ENCODE measurements at places on chromosomes 11 and 22.

- DNase-seq, result no peak
These were observed 5.8 kb upstream of the TBC1D10A start for GRCh38 chr22:30332551-30332950.

- DNase-seq, result no peak
These were observed 4.0 kb downstream of the MS4A8 start for GRCh38 chr11:60703374-60703773.

DNA sequence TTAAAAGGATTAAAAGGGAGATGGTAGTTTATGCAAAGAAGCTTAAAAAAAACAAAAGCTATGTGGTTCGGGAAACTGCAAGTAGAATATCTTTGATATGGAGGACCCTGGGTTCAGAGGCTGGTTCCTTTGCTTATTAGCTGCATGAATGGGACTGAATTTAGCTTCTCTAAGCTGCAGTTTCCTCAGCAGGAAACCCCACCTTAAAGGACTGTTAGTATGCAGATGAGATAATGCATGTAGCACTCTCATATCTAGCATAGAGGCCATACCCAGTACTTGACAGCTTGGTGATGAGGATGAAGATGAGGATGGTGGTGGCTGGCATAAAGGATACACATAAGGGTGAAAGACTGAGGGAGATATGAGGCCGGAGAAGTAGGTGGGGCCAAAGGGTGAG is 134.6 kb downstream of the RRAS2 start:
- no peak for DNase-seq

DNA sequence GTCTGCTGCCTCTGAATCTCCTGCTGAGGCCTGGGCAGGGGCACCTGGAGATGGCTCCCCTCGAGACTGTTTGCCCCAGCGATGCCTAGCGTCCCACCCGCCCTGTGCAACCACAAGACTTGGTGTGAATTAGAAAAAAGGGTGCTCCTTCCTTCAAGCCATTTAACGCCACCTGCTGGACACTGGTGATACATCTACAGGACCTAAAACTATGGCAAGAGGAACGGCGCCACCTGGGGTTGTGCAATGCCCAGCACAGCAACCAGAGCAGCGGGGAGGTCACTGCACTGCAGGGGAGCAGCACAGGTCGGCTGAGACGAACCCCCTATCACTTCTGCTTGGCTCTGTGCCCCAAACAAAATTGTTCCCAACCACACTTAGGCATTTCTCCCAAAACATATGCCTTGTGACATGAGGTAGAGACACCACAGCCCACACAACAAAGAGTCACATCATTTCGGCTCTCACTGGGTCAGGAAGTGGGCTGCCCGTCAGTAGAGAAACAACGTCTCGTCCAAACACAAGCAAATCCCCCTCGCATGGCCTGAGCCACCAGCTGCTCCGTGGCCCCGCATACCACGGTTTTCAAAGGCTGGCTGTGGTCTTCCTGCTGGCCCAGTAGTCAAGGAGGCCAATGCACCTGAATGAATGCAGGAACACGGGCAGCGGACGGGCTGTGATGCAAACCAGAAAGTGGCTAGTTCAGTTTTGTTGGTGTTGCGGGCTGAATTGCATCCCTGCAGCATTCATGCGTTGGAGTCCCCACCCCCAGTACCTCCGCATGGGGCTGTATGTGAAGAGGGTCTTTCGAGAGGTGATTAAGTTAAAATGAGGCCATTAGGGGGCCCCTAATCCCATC is 171.9 kb downstream of the SHANK2 start:
- DNase-seq, result no peak

DNA sequence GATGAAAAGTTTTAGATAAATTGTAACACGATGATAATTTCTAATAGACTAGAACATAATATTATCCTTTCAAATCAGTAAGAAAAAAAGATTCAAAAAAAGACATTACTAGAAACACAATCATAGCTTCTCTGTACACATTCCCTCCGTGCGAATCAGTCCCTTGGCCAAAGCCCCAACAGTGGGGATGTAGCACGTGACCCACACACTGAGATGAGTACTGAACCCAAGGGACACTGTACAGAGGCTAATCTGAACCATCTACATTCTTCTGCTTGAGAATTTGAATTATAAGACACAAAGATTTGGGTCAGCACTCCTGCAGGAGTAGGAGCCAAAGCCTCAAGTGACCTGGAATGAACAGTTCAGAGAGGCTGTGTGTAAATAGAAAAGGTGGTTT is 353.7 kb downstream of the INSC start:
- DNase-seq, result no peak

- no peak for DNase-seq
These were observed 48.4 kb upstream of the C11orf58 start for GRCh38 chr11:16690086-16690485.

DNA sequence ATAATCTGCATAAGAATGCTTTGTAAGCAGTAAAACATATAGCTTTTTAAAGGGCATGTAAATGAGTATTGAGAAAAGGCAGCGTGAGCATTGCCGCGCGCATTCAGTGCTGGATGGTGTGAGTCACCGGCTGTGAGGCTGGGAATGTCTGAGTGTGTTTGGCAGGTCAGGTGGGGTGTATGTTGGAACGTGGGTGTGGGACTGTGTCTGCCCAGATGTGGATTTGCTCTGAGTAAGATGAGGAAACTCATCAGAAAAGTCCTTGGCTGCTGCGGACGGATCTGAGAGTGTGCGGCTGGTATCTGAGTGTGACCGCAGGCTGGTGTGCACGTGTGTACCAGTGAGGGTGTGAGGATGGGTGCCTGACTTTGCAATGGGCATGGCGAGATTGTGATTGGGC is 66.2 kb upstream of the NECTIN1 start:
- DNase-seq, result no peak

- DNase-seq, result no peak
These were observed 52.1 kb downstream of the NTM start for GRCh38 chr11:131422496-131422895.

DNA sequence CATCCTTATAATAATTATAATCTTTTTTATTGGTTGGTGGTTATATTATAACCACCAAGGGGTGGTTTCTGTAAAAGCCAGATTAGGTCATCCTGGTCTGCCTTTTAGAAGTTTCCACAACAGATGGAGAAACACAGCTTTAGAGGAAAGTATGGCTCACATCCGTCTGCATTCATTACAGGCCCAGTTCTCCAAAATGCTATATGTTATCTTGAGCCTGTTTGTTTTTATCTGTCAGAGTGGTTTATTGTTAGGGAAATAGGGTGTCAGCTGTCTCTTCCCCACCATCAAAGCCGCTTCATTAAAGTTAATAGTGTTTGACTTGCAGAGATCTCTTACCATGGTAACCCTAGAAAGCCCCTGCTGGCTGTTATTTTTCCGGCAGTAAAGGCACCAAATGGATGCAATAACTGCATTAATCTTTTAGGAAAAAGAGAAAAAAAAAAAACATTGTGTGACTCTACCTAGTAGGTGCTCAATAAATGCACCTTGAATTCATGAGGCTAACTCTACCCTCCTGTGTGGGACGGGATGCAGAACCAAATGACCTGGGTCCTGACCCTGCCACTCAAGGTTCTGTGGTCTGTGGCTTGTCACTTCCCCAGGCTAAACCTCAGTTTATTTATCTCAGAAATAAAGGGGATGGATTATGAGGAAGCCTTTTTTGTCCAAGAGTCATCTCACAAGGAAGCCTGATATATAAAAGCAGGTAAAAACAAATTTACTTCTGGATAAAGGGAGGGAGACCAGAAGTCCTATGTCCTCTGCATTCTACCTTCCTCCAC is 118.3 kb downstream of the WT1 start:
- no peak for DNase-seq

GRCh38 chr11:118017111-118017510 is 30.9 kb downstream of the IL10RA start:
- no peak for DNase-seq

- DNase-seq, result no peak
These were observed 2.8 kb downstream of the POLR3H start for GRCh38 chr22:41541484-41541883.

DNA sequence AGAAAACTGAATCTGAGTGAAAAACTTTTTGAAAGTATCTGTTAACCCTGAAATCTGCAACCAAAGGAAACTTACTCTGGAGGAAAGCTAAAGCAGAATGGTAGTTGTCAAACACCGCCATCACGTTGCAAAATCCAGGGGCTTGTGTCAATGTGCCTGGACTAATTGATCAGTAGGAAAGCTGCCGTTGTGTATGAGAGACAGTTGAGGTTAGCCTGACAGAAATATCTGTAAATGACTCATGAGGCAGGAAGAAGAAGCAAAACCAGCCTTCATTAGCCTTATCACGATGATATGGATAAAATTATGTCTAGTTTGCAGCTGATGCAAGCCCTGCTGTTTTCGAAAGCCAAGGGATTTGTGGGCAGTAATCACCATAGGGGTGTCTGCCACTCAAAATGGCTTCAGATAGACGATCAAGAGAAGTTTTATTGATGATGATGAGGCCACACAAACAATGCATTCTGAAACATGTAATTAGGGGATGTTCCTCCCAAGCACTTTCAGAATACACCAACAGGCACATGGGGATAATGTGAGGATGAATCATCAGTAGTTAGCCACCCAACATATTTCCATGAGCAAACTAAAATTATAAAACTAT is 8.9 kb downstream of the SCGB1A1 start:
- no peak for DNase-seq

GRCh38 chr11:83726316-83726715 is 440.1 kb upstream of the CCDC90B start:
- DNase-seq, result no peak

- DNase-seq, result no peak
These were observed 813.3 kb downstream of the OPCML start for GRCh38 chr11:132718711-132719671.

DNA sequence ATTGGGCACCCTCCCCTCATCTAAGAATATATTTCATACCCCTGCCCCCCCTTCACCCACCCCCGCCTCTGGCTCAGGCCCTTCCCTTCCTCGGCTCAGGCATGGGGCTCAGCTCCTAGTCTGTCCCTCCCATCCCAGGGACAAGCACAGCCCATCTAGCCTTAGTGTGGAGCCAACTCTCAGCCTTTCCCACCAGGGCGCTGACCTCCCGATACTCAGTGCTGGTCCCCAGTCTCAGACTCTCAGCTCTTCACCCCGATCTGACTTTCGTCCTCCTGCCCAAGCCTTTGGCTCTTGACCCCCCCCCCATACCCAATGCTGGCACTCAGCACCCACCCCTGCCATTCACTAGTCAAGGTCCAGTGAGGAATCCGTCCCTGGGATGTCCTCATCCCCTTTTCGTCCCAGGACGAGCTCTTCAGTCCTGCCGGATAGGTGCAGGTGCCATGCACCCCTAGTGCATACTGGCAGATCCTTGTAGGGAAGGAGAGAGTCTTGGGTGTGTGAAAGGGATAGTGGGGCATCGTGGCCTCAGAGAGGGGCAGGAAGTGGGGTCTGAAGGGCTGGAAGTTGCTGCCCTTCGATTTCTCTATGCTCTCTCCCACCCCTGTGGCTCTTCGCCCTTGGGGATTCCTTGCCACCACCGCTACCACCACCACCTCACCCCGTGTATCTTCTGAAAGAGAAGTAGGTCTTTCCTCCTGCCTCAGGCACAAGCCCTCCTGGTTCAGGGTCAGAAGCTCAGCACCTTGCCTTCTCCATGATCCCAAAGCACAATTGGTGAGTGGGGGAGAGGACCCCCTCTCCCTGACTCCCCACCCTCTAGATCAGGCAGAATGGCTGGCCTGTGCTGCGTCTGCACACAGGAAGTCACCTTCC is 2.4 kb downstream of the TPBGL start:
- DNase-seq, result no peak

- DNase-seq, result no peak
These were observed 1.6 kb downstream of the KCNK4 start for GRCh38 chr11:64292460-64293254.

- no peak for DNase-seq
These were observed 4.5 kb downstream of the MAPK8IP2 start for GRCh38 chr22:50605002-50605612.

DNA sequence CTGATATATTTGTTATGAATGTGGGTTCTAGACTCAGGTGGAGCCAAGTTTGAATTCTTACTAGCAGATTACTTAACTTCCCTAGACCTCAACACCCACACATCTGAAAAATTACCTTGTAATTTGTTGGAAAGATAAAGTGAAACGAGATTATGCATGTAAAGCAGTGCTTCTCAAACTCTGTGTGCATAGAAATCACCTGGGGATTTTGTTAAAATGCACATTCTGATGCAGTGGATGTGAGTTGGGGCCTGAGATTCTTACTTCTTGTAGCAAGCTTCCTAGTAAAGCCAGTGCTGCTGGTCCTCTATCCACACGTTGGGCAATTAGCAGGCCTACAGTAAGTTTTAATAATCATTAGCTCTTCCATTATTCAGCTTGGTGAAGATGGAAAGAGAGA is 15.1 kb upstream of the CEP295 start:
- DNase-seq, result no peak

DNA sequence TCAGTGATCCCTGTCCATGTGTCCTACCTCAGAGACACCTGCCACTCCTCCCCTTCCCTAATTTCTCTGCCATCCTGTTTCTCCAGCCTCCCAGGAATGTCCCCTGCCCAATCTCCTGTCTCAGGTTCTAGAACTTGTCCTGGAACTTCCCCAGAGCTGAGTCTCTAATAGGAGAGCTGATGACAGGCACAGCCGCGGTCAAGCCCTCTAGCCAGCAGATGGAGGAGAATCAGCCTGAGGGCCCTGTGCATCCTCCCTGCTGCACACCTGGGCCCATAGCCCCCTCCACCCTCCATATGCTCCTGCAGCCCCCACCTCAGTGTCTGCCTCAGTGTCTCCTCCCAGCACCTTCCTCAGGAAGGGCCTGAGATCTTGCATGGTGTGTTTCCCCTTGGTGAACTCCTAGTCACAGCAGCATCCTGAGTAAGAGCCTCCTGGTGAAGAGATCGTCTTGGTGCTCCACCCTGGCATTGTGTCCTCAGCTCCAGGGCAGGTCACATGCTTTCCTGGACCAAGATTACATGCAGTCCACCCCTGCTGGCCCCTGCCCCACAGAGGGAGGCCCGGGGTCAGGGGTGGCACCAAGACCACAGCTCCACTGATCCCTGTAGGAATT is 43.9 kb upstream of the VPREB1 start:
- no peak for DNase-seq

- no peak for DNase-seq
These were observed 108.8 kb downstream of the WT1 start for GRCh38 chr11:32326522-32326921.

DNA sequence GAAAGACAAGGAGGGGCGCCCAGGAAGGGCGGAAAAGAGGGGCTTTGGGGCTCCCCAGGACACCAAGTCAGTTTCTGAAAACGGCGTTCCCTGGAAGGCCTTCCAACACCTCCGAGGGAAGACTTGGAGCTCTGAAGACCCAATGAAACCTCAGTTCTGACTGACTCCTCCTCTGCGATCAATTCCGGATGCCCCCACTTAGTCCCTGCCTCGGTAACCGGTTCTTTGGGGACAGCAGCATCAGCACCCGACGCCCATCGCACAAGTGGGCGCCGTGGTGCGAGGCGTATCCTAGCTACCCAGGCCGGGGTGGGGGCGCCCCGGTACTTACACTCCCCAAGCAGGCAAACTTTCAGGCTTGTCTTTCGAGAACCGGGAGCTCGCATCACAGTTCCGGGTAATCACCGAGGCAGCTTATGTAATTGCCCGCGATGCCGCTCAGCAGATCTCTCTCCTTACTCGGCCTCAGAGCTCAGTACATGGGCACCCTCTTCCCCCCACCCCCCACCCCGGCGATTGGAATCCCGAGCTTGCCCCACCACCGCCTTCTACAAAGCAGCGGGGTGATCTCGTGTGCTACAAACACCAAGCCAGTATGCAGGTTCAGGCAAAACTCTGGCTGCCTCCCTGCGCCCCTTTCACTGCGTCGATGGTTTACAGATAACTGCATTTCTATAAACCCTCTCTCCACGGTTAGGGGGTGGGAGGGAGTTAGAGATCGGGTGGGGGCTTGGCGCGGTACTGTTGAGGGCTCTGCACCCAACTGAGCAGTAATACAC is 2.0 kb downstream of the TENM4 start:
- no peak for DNase-seq

Data from thoracic aorta (tissue), 2 donors.